ENCODE measurements at places on chromosomes 1 and 21.

DNA sequence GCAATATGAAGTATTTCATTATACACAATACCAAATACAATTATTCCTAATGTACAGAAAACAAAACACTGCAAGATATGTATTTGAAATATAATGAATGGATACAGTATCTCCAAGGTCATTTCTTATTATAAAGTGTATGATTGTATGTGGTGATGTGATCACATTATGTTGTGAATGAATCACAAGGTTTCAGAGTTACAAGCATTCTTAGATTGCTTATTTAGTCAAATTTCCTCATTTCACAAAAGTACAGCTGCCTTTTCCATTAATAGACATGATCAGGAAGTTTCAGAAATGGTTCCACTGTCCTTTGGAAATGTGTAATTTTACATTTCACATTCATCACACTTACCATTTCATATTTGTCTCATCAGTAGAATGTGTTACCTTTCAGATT lies 28.3 kb upstream of the NEK7 start:
- DNase-seq, result no peak

GRCh38 chr1:150281221-150281757 lies 1.1 kb upstream of the CIART start:
- DNase-seq, result peak; percentile 62

DNA sequence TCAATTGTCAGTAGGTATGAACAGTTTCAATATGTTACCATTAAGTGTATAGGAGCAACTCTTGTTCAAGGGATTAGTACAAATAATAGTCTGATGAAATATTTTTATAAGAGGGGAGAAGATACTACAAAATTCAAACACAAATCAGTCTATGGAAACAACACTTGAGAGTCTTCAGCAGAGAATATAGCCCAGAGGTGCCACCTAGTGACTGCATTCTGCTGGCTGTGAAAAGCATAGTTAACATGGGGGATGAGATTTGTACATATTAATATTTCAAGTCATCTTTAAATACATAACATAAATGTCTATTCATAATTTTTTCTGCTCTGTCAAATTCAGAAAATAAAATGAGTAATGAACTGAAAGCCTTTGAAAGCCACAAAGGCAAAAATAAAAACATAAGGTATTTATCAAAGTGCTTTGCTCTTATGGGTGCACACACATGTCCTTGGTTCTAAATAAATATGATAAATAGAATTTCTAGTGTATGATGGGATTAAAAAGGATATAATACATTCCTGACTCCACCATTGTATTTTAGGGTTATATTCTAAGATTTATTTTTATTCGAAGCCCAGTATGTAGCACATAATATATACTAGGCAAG lies 440.9 kb upstream of the ZRANB2 start:
- peak; percentile 57 for DNase-seq

GRCh38 chr1:57179001-57179400 lies 213.2 kb upstream of the C8B start:
- DNase-seq, result no peak

GRCh38 chr1:84152649-84153056 lies 8.6 kb downstream of the PRKACB start:
- DNase-seq, result no peak

DNA sequence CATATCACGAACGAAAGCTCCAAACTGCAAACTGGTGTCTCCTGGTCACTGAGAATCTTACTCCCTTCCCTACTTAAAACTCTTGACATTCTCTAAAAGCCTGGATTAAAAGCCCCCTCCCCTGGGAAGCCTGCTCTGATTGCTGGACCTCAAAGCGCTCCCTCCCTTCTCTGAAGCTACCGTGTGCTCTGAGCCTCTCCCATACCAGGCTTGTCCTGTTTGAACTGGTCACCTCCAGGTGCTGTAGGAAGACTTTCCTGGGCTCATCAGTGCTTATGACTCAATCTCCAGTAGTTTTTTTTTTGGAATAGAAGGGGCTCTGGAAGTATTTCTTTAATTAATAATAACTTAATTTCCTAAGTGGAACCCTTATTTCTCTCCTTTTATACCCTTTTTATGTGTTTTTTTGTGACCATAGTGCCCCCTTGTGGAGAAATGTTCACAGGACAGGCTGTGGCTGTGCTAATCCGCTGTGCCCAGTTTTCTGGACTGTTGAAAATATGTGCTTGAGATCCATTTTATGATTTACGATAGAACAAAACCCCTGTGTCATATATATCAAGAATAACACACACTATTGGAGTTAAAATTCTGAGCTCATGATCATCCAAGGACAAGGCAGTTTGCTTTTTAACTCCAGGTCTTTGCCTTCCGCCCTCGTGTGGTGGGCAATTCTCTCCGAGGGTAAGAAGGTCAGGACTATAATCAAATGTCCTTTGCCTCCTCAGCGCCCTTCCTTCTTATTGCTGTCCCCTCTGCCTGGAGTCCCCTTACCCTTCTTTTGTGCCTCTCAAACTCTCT lies 16.9 kb downstream of the MTARC1 start:
- peak; percentile 41 for DNase-seq

DNA sequence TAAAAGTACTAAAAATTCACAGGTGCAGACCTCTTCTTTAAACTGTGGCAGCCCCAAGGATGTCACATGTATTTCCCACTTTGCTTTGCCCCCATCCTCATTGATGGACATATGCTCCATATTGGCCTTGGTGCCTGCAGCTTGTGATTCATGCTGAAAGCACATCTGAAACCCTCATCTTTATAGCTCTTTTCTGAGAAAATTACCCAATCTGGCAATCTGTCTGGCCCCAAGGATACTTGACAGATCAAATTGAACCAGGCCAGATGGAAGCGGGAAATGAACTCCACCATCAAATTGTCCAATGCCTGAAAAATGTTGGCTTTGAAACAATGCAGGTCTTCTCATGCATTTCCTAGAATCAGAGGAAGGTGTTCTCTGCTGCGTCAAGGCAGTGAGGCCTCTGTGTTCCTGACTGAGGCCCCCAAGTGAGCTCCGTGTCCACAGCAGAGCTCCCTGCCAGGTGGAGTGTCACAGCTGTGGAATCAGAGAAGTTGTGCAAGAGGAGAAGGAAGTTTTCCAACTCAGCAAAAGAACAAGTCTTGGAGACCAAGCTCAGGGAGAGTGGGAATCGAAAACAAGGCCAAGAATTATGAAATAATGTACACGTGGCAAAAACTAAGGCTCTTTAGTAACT lies 323.7 kb downstream of the PLPP3 start:
- peak; percentile 93 for DNase-seq

- peak; percentile 72 for DNase-seq
These were observed 110.1 kb downstream of the ERG start for GRCh38 chr21:38388203-38388602.

DNA sequence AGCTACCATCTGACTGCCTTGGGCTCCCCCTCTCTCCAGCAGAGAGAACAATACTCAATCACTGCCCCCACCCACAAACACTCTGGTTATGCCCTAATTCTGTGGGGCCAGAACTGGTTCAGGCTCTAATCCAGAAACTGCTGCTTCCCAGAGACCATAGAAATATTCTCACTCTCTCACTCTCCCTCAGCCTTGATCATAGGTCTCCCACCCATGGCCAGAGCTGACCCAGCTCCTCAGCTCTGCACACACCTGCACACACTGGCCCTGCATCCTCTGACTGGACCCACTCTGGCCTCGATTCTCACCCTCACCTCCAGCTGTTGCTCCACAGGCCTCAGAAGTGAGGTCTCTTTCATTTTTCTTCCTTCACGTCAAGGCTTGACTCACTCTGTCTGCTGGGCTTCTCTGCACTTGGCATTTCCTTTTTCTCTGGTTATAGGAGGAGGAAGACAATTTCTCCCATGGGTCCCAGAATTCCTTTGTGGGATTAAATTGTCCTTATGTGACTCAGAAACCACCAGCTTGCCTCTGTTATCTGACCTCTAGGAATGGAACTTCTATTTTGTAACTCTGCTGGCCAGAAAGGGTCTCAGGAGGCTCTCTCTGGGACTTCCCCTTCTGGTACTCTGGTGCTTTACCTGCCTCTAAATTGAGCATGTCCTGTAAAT lies 15.6 kb upstream of the ZMYM6 start:
- DNase-seq, result peak; percentile 96

DNA sequence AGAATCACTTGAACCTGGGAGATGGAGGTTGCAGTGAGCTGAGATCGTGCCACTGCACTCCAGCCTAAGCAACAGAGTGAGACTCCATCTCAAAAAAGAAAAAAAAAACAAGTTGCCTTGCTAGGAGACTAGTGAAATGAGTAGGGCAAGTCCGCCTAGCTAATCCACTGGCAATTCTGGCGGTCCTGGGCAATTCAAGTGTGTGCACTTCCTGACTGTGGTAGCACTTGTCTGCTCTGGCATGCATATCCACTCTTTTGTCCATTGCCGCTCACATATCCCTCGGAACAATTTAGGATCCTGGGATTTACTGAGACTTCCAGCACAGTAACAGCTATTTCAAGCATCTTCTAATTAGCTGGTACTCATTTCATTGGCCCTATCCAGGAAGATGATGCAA lies 426.3 kb upstream of the ADGRL2 start:
- DNase-seq, result no peak

DNA sequence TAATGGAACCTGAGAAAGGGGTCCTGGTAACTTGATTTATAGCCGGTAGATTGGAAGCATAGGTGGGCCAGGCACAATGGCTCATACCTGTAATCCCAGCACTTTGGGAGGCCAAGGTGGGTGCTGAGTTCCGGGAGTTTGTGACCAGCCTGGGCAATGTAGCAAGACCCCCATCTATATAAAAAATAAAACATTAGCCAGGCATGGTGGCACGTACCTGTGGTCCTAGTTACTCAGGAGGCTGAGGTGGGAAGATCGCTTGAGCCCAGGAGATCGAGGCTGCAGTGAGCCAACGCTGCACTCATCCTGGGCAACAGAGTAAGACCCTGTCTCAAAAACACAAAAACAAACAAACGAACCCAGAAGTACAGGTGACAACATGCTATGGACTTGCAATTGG lies 76.5 kb downstream of the ZNF281 start:
- no peak for DNase-seq

GRCh38 chr1:232150770-232151548 lies 479.0 kb downstream of the SIPA1L2 start:
- DNase-seq, result no peak

DNA sequence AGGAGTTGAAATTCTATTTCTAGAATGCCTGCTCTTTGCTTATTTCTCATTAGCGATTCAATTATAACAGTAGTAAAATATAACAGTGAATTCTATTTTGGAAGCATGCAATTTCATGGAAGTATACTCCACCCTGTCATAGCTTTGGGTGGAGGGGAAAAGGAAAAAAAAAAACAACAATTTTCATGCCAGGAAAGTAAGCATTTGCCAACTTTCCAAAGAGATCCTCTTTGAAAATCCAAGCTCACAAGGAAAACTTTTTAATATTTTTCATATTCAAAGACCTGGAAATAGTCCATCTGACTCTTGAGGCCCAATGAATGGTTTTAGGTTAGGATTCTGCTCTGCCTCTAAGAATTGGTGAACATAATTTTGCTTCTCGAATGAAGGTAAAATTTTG lies 134.5 kb downstream of the PTPN14 start:
- DNase-seq, result no peak

DNA sequence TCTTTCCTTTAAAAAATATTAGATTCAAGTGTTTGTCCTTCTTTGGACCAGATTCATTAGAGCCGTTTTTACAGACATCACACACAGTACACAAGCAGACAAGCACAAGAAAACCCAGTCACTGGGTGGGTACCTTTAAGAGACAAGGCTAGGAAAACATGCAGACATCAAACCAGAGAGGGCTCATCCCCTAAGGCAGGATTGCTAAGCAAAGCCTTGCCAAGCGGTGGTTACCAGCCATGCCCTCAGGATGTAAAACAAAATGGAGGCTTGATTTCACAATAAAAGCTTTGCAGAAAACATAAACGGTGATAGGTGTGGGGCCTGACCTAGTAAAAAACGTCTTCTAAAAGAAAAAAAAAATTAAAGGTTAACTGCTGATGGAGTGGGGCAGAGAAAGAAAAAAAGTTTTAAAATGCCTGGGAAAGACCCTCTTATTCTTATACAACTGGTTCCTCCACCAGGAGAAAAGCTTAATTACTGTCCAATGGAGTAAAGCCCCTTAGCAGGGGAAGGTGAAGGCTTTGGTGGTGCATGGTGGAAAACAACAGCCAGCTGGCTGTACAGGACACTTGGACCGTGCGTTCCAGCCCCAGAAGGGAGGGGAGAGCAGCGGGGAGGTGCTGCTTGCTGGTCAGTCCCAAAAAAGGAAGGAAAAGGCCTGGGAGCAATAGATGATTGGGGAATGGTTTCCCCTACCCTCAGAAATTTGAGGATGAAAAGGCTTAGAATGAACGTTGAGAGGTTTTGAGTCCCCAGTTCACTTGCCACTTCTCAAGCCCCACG lies 30.4 kb upstream of the FMO1 start:
- DNase-seq, result no peak

GRCh38 chr1:63124666-63125191 lies 197.6 kb upstream of the FOXD3 start:
- DNase-seq, result peak; percentile 86

DNA sequence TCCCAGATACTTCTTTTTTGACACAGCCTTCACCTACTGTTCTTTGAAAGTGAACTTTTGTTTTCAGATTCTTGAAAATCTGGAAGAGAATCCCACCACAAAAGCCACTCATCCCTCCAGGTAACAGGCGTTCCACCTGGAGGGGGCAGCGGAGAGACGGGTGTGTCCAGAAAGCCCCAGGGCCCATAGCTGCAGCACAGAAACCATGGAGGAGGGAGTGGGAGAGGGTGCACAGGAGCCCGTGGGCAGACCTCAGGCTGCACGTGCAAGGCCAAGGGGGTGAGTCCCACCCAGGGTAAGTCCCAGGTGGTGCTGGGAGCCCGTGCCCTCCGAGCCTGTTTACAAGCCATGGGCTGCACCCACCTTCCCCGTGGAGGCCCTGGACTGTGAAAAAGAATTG lies 86.5 kb downstream of the PSMG1 start:
- no peak for DNase-seq

DNA sequence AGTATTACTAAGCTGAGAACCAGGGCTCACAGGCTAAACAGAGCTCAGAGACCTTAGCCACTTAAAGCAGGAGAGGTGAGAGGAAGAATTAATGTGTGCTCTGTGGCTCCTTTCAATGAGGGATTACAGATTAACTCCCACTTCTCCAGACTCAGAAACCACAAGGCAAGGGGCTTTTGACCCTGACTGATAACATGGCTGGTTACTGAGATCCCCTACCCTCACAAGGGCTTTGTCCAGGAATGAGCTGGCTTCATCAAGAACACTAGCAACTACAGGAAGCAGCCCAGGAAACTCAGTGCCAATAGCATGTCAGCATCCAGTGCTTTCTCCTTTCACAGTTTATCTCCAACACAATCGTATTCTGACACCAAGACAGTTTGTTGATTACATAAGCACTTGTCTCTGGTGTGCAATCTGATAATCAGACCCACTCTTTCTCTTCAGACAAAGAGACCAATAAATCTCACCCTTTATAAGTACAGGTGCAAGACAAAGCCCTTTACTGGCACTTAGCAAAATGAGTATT lies 38.8 kb downstream of the ERI3 start:
- no peak for DNase-seq

GRCh38 chr1:243315455-243315854 lies 59.6 kb downstream of the SDCCAG8 start:
- DNase-seq, result peak; percentile 18

GRCh38 chr1:31064718-31065309 lies 703 bp downstream of the PUM1 start:
- peak; percentile 14 for DNase-seq

Measured in fibroblast of upper back skin (primary cell).